ENCODE measurements at places on chromosomes 3 and 15. TPM values are rescaled to one million over a fixed set of nuclear protein-coding genes. Genes with fewer than 3 reads are reported as not detected.

DNA sequence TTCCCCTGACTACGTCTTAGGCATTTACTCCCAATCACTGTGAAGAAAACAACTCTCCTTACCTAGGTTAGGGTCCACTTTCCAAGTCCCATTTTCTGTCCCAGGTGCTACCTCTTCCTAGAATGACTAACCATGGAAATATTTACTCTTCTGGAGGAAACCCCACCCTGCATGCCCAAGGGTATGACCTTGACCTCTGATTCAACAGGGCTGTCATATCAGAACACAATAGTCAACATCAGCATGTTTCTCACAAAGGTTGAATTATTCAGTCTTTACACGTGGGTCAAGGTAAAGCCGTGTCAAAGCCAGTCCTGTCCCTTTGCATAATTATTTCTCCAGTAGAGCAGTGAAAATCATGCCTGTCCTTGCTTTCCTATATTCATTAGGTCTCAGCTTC lies 4.3 kb upstream of the FRMD5 start:
- DNase-seq = no peak

GRCh38 chr3:139117136-139117675 lies 72.5 kb upstream of the PRR23C start:
- DNase-seq = peak; percentile 61

Gene UNC13C
- total RNA-seq = 0.05 TPM

Gene NRROS
- total RNA-seq = 2.2 TPM

Gene ELL3
- 23.3 TPM for total RNA-seq

DNA sequence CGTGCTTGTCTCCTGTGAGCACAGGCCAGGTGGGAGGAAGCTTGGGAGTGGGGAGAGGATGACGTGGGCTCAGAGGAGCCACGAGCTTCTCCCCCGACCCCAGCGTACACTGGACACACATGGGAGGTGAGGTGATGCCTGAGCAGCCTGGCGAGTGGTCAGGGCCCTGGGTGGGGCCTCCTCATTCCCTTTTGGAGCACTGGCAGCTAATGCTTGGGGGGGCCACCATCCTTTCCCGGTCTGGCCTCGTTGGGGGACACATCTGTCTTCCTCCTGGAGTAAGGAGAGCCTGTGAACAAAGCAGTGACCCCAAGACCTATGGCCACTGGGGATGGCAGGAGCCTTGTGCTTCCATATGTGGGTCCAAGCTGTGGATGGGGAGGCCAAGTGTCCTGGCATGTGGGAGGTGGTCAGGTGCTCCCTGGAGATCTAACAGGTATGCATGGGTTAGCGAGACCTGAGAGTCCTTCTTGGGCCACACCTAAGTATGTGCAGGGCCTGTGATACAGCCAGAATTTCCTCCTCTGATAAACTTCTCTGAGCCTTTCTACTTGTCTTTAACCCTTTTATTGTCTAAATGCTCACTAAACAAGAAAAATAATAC lies 9.5 kb downstream of the KLF13 start:
- DNase-seq = no peak

- DNase-seq = no peak
Observed at GRCh38 chr3:123283657-123284398, 82.1 kb downstream of the SEC22A start.

DNA sequence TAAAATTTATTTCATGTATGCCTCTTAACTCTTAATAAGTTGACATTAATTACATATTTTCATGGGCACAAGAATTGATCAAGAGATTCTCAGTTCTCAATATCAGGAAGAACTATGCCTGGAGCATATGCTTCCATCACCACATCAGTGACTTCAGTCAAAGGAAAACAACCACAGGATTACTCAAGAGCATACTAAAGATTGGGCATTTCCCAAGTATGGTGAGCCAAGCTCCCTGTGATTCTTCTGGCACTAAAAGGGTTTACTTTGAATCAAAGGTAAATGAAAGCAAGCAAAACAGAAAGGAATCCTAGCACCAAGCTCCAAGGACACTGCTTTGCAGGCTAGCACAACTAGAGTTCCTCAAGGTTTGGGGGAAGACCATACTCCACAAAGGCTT lies 44.6 kb downstream of the FMN1 start:
- DNase-seq = no peak

Gene PCNP
- total RNA-seq = 122 TPM

DNA sequence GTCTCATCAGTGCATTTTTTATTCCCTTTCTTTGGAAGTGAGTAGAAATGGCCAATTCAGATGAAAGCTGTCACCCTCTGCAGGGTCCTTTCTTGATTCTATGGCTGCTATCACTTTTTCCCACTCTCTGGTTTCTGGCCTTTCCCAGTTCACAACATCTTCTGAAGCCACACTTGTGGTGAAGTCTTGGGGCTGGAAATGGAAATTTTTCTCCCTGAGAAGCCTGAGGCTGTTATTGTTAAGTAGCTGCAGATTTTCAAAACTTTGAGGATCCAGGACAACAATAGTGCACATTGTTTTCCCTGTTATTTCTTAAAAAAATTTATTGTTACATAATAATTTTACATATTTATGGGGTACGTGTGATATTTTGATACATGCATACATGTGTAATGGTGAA lies 250.3 kb upstream of the RASGRP1 start:
- no peak for DNase-seq

Gene C3orf18
- total RNA-seq = 2.9 TPM

DNA sequence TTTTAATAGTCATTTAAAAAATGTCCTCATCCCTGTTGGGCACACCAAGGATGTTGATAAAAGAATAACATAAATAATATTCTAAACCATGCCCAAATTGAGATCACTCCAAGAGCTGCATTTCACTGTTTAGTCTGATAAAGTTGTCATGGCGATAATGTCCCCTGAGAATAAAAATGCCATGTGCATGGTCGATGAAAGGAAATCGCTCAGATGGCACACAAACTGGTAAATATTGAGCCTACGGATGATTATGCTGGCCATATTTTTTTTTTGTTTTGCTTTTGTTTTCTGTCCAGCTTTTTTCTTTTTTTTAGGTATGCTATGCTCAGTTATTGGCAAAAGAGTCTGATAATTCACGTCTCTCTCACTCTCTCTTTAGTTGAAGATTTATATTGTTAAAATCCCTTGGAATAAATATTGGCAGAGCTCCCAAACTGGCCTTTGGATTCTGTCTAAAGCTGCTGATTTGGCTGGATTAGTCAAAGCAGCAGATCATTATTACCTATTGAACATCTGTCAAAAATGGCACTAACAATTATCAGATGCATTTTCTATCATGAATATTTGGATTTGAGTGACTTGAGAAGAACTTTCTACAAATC lies 643.8 kb downstream of the SQOR start:
- no peak for DNase-seq

DNA sequence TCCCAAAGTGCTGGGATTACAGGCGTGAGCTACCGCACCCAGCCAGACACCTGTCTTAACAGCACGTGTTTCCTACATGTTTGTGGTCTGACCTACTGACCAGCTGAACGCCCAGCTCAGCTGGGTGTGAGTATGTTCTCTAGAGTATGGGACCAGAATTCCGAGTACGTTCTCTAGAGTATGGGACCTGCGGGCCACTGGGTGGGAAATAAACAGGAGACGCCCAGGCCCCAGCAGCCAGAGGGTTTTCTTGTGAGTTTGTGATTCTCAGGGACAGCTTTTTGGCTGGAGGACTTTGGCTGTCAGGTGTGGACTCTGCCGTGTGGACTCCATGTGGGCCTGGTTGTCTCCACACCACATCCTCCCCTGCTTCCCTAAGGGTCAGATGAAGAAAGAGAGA lies 87.3 kb downstream of the CHRD start:
- no peak for DNase-seq

Gene C3orf49
- not detected for total RNA-seq

- DNase-seq = no peak
Observed at GRCh38 chr15:58724466-58724865, 25.0 kb downstream of the ADAM10 start.

Gene FANCD2OS
- not detected for total RNA-seq

DNA sequence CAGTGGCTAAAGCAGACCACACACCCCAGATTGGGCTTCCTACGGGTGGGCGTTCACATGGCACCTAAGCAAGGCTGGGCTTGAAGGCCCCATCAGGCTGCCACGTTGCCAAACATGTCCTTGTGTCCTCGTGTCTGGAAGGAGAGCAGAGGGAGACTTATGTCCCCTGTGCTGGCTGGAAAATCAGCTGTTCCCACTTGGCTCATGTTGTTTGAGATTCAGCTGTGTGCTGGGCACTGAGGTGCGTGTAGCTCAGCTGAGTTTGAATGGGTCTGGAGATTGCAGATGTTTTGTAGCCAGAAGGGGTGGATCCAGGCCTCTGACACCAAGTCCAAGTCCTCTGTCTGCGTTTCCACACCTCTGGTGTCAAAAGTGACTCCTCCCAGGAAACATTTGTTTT lies 34.6 kb downstream of the RLBP1 start:
- DNase-seq = no peak

- DNase-seq = no peak
Observed at GRCh38 chr3:79314544-79314943, 453.3 kb downstream of the ROBO1 start.

GRCh38 chr15:71790081-71790480 lies 20.3 kb upstream of the NR2E3 start:
- peak; percentile 29 for DNase-seq

Gene RTP4
- 4.3 TPM for total RNA-seq

DNA sequence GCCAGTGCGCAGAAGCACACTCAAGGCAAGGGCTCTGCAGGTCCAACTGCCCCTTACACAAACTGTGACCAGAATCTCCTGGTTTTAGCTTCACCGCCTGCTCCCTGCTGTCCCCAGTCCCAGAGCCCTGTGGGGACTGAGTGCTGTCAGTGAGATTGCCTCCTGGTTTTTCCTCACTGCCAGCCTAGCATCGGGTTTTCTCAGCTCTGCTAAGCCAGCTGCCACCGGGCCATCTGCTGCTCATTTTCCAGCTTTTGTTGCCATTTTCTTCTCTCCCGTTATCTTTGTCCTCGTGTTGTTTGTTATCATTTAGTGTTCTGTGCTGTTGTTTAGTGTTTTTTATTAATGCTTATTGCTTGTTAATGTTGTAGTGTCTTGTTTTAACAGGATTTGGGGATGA lies 79.5 kb upstream of the BLM start:
- DNase-seq = no peak

Gene SEMA4B
- total RNA-seq = 141 TPM

GRCh38 chr3:100268156-100268555 lies 7.4 kb downstream of the TBC1D23 start:
- DNase-seq = no peak

Gene A4GNT
- total RNA-seq = not detected

DNA sequence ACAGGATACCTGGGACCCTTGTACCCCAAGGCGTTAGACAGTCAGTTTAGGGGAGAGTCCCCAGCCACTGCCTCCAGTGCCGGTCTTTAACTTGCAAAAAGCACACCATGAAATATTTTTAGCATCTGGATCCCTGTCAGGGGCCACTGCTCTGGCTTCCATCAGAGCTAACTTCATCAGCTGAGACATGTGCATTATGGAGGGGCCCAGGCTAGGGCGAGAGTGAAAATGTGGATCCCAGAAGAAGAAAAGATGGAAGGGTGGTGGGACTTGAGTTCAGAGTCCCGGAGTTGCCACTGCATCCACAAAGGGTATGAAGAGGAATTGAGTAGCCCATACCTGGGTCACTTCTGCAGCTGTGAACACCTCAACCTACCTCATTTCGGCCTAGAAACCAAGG lies 23.5 kb upstream of the SPATA12 start:
- no peak for DNase-seq

DNA sequence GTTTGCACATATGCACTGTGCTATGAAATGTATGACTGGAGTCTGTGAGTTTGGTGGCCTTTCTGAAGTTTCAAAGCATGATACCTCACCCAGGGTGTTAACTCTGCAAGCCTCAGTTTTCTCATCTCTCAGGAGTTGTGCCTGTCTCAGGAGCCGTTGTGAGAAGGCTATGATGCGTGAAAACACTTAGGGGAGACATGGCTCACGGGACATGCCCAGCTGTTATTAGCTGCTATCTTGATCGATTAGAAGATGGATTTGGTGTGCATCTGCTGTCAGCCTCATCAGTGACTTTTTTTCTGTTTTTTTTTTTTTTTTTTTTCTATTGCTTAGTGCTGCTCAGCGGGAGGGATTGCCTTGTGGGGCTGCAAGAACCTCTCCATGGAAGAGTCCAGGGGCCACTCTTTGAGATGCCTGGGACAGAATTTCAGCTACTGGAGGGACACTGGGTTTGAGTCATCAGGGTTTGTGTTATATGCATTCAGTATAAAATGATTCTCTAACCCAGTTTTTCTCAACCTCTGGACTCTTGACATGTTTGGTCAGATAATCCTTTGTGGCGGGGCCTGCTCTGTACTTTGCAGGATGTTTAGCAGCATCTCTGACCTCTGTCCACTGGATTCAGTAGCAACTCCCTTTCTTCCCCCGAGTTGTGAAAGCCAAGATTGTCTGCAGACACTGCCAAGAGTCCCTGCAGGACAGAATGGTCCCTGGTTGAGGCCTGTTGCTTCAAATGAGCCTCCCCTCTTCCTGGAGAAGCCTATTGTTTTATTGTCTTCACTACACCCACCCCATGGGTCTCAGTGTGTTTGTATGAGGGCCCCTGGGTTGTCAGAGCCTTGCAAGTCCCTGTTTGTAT lies 181.4 kb downstream of the CACNA2D3 start:
- no peak for DNase-seq

- no peak for DNase-seq
Observed at GRCh38 chr3:41726891-41727290, 235.0 kb downstream of the ULK4 start.

- DNase-seq = no peak
Observed at GRCh38 chr3:4332574-4332973, 29.4 kb downstream of the SETMAR start.

DNA sequence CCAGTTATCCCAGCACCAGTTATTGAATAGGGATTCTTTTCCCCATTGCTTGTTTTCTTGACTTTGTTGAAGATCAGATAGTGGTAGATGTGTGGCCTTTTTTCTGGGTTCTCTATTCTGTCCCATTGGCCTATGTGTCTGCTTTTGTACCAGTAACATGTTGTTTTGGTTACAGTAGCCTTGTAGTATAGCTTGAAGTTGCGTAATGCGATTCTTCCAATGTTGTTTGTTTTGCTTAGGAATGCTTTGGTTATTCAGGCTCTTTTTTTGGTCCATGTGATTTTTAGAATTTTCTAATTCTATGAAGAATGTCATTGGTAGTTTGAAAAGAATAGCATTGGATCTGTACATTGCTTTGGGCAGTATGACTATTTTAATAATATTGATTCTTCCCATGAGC lies 94.3 kb upstream of the CHMP2B start:
- no peak for DNase-seq

Gene TIGIT
- total RNA-seq = 0.40 TPM

All from colonic mucosa (tissue), 4 donors.